ENCODE measurements at places on chromosomes 5 and 9.

- DNase-seq, result no peak
Measured at GRCh38 chr9:35407846-35408245, 82.1 kb upstream of the RUSC2 start.

- DNase-seq, result no peak
Measured at GRCh38 chr5:110201791-110202190, 512.1 kb downstream of the MAN2A1 start.

- DNase-seq, result no peak
Measured at GRCh38 chr9:114334490-114334889, 4.8 kb downstream of the ORM2 start.

DNA sequence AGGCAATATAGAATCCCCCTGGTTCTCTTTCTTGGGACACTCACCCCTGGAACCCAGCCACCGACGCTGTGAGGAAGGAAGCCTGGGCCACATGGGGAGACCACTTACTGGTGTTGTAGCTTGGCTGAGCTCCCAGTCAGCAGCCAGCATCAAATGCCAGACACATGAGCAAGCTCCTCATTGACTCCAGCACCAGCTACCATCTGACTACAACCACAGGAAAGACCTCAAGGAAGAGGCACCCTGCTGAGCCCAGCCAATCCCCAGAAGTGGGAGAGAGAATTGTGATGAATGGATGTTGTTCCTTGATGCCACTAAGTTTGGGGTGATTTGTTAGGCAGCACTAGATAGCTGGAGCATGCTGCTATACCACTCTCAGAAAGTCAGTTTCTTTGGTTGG lies 36.0 kb downstream of the BNIP1 start:
- no peak for DNase-seq

DNA sequence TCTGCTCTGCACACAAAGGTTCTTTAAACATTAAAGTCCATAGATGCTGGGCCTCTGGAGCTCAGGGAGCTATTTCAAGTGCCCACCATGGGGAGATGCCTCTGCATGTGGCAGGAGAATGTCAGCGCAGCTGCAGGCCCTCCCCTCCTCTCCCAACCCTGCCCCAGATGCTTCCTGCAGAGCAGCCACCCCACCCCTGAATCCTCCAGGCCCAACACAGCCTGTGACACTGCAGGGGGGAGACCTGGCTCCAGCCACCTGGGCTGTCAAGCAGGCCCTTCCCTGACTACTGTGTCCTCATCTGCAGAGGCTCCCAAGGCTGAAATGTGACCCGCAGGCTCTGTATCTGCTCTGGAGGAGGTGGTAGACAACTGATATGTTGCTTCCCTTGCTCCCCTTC lies 213.9 kb downstream of the GABBR2 start:
- no peak for DNase-seq

DNA sequence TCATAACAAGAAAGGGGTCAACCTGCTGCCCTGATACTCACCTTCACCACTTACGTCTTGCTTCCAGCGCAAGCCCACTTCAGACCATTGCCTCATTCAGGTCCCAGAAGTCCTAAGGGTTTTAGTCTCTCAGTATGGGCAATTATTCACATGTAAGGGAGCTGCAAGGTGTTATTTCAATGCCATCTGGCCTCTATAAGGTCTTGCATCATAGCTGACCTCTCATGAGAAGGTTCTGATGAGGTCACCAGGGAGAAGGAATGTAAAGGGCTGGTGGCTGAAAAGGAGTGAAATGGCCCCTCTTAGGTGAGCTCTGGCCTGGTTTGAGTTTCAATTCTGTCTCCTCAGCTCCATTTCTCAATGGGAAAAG lies 1.5 kb upstream of the MARCHF3 start:
- no peak for DNase-seq

DNA sequence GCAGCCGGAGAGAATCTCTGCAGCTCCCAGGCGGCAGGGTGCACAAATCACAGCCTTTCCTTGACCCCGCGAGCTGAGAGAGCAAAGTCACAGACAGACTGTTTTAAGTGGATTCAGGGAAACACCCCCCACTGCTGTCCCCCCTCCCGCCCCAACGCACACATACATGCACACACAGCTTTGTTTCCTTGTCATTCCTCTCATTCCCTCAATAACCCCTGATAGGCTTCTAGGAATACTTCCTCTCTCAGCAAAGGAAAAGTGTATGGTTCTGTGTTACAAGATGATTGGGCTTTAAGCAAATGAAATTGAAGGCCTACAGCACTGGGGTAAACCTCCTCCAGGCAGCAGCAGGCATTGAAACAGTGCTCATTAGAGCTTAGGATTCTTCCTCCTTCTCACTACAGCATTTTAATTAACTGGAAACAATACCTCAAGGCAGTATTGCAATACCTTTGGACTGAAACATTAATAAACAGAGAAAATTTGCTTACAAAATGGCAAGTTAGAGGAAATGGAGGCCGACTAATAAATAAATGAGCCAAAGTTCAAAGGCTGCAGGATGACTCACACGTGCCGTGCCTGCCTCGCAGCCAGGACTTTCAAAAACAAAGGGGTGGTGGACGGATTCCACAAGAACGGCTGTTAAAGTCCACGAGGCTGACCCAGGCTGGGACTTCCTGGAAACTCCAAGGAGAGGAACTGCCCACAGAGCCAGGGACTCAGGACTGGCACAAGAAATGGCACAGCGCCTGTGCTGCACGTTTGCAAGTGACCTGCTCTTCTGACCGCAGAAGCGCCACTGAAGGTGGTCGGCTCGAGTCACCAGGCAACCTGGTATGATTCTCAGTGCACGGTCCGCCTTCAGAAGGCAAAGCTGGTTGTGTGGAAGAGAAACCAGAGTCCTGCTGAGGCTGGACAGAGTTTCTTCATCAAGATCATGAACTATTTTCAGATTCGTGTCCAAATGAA lies 236.2 kb downstream of the SYK start:
- peak; percentile 35 for DNase-seq

DNA sequence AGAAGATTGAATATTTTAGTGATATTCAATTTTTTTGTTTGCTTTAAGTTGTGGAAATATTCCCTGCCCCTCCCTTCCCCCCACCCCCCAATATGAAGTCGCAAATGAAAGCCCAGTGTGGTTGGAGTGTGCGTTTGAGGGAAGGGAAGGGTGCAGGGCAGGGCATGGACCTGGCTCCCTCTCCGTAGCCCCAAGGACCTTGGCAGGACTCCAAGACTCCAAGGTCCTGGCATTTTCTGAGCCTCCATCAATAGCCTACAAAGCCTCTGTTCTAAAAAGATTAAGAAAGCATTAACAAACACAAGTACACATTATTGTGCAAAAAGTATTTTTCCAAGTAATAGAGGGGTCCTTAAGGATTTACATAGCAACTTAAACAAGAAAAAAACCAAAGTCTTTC lies 38.8 kb upstream of the PTPN3 start:
- DNase-seq, result no peak

DNA sequence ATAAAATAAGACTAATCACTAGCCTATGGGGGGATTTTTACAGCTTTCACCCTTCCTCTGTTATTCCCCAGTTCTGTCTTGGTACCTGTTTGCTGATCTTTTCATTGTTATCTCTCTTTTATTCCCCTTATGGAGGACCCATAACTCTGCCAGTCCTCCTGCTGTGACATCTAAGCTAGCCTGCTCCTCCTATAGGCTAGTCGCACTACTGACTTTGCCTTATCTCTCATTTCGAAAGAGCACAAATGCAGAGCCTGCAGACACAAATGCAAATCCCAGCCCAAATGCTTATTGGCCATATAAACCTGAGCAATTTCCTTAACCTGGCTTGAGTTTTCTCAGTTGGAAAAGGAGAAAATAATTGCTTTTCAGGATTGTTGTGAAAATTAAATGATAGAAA lies 59.1 kb upstream of the CAMK4 start:
- no peak for DNase-seq

- DNase-seq, result no peak
Measured at GRCh38 chr5:129670957-129671500, 76.9 kb upstream of the MINAR2 start.

GRCh38 chr9:101265261-101265660 lies 119.5 kb downstream of the BAAT start:
- no peak for DNase-seq

GRCh38 chr5:9082996-9083395 lies 462.9 kb downstream of the SEMA5A start:
- no peak for DNase-seq

DNA sequence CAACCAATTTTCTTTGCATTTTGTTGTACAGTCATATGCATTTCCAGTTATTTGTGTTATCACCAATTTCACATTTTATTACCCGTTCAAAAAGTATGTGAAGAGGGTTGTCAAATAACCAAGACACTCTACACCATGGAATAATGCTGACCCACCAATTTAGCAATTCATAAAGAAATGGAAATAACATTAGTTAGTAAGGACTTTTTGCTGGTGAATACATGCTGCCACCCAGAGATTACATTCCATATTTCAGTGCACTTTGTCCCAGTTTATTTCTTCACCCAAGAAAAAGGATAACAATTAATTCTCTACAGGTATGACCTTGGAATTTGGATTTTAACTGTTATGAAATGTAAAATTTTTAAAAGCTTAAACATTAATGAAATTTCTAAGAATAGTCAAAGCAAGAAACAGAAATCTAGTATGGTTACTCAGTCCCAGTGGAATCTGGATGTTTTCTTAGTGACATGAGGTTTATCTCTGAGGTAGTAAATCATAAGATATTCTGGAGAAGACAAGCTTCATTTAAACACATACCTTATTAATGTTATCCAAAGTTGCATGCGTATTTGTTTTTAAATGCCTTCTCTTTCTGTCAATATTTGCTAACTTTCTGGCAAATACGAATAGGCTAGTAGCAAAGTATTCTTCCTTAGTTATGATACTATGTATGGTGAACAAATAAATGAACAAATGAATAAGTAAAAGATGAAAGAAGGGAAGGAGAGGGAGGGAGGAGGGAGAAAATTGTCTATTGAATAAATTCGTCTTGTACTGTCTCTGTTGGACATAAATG lies 100.6 kb downstream of the CETN3 start:
- DNase-seq, result no peak

- DNase-seq, result no peak
Measured at GRCh38 chr9:96242811-96243210, 59.2 kb downstream of the HSD17B3 start.

GRCh38 chr5:117877731-117878130 lies 1110.6 kb downstream of the DTWD2 start:
- no peak for DNase-seq

DNA sequence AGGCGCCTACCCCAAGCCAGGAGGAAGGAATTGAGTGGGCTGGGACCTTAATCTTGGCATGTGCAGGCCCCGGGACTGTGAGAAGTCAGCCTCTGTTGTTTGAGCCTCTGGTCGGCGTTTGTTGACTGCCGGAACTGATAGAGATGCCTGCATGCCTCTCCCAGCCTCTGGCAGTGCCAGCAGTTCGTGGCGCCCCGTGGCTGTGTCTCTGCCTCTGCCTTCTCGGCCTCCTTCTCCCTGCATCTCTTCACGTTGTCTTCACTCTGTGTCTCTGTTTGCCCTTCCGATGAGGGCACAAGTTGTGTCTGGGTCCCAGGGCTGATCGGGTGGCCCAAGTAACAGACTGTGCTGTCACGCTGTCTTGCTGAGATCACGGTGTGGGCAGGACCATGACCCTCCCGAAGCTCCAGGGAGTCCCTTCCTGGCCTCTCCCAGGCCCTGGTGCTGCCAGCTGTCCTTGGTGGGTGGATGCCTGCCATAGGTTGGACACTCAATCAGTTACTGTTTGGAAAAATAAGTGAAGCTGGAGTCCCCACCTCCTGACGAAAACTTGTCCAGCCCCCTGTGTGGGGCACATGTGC lies 133.5 kb upstream of the LPCAT1 start:
- DNase-seq, result peak; percentile 19

DNA sequence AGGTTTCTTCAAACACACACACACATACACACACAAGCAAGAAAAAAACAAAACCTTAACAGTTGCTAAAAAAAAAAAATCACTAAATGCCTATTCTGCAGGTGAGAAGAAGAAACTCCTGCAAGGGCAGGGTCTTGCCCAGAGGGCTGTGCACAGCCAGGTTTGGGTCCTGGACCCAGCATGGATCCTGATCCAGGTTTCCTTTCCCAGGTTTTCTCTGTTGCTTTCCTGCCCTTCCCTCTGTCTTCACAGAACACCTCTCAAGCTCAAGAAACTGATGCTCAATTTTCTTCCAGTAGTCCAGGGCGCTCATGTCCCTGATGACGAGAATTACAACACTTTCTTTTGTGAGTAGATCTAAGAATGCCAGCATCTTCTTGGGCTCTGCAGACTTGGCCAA lies 136.6 kb downstream of the PAX5 start:
- no peak for DNase-seq

DNA sequence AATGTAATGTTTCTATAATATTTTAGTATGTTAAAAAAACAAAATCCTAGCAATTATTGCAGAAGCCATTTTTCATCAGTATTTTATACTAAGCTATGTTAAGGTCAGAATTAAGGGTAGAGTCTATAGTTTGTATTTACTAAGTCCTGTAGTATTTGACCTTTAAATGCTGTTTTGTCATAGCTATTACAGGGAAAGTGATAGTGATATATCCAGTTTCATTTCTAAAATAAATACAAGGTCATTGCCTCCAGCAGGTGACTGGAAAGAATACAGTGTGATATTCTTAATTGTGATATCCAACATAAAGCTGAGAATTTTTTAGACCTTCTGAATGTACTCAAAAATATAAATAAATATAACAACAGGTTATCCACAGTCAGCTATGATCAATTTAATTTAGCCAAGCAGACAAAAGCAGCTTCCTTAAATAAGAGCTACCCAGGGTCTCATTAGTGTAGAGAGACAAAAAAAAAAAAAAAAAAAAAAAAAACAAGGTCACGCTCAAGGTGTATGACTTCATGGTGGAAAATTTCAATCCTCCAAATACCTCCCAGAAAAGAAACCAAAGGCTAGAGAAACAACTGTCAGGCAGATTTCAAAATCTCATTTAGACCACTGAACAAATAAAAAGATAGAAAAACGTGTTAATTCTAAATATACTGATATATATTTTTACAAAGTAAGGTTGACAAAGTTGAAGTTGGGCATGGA lies 278.7 kb downstream of the HCN1 start:
- no peak for DNase-seq

DNA sequence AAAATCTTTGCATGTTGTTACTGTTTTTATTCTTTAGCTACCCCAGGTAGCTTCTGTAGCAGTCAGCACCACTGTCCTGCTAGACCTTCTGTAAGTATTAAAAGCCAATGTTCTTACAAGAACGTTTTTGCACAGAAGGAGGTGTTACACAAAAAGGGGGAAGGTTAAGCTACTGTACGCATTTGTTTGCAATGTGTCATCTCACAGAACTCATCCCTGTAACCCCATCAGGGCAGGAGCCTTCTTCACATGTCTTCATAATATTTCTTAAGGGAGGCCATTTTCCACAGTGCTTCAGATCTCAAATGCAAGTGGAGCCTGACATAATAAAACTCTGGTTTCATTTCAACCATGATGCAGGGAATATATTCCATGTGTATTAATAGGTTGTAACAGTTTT lies 67.9 kb downstream of the OSMR start:
- no peak for DNase-seq

GRCh38 chr5:110854200-110854599 lies 115.4 kb downstream of the SLC25A46 start:
- no peak for DNase-seq

DNA sequence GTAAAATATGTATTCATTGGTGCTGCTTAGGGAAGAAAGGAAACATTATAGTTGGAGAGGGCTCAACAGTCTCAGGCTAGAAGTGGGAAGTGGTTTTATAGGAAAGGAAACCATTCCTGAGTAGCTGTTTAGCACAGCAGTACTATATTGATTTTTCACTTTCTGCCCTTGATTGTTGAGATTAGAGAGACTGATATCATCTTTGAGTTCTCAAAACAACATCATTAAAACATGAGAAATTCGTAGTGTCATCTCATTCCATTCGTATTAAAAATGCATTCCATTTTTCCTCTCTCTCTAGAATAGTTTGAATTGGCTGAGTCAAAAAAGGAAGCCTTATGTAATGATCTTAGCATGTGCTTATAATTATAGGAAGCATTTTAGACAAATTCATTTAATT lies 14.1 kb downstream of the POLR3G start:
- no peak for DNase-seq

All from liver (tissue), 10 donors.